Neural progenitor cell (in vitro differentiated cells): ENCODE measurements at places on chromosomes 4 and X.

DNA sequence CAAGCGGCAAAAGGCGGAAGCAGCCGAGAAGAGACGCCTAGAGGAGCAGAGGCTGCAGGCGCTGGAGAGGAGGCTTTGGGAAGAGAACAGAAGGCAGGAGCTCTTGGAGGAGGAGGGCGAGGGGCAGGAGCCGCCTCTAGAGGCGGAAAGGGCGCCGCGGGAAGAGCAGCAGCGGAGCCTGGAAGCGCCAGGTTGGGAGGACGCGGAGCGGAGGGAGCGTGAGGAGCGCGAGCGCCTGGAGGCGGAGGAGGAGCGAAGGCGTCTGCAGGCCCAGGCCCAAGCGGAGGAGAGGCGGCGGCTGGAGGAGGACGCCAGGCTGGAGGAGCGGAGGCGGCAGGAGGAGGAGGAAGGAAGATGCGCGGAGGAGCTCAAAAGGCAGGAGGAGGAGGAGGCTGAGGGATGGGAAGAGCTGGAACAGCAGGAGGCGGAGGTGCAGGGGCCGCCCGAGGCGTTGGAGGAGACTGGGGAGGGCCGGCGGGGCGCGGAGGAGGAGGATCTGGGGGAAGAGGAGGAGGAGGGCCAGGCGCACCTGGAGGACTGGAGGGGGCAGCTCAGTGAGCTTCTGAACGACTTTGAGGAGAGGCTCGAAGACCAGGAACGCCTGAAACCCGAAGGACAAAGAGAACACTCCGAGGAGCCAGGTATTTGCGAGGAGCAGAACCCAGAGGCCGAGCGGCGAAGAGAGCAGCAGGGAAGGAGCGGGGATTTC lies 72.9 kb downstream of the AASDH start:
- no peak overlapping the region for H3K27ac ChIP-seq
- no peak overlapping the region for H3K4me3 ChIP-seq
- no peaks in the 10 kb centered on the region for H3K27me3 ChIP-seq
- H3K36me3 ChIP-seq: no peaks in the 10 kb centered on the region
- no peak for DNase-seq

DNA sequence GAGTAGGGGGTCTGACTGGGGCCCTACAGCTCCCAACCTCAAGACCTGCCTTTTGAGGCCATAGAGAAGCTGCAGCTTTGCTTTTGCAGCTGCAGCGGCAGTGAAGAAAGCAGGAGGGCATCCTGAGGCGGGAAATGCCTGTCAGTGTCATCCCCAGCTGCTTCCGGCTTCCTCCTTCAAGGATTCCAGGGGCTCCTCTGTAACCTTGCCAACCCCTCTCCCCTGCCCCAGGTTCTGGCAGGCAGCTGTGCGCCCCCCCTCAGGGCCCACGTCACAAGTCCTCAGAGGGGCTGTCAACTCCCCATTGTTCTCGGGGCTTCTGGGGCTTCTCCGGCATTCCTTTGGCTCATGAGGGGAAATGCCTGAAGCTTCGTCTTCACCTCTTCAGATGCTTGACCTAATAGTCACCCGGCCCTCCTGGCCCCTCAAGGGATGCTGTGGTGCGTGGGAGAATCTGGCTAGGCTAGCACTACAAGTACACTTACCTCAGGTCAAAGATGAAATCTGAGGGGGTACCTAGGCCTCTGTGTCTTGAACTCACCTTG lies 31.9 kb downstream of the APLN start:
- no peaks in the 10 kb centered on the region for H3K36me3 ChIP-seq
- H3K4me3 ChIP-seq: no peak overlapping the region
- no peak overlapping the region for H3K27ac ChIP-seq

DNA sequence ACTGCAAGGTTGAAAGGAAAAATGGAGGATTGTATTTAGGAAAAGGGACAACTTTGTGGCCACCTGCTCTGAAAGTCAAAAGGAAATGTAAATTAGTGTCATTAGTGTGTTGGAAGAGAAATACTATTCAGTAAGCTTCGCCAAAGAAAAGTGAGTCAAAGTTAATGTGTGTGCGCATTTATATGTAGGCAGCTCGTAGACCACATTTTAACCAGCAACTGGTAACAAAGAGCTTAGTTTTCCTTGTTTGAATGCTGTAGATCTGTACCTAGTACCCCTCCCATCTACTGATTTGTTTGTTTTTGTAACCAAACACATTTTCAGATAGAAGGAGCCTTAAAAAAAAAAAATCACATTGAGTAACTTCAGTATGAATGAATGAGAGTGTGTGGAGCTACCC lies 69.3 kb downstream of the GPAT3 start:
- no peaks in the 10 kb centered on the region for H3K4me1 ChIP-seq
- no peaks in the 10 kb centered on the region for H3K27me3 ChIP-seq
- H3K4me3 ChIP-seq: no peak overlapping the region
- no peak overlapping the region for H3K27ac ChIP-seq
- no peak for DNase-seq

- no peak for DNase-seq
- no peaks in the 10 kb centered on the region for H3K36me3 ChIP-seq
- H3K27ac ChIP-seq: no peak overlapping the region
- no peak overlapping the region for H3K4me3 ChIP-seq
Observed at GRCh38 chr4:15894921-15895916, 43.3 kb downstream of the FGFBP1 start.

GRCh38 chr4:173752610-173753230 lies 222.7 kb upstream of the HAND2 start:
- no peak overlapping the region for H3K4me3 ChIP-seq
- no peaks in the 10 kb centered on the region for H3K4me1 ChIP-seq
- H3K27me3 ChIP-seq: no peaks in the 10 kb centered on the region
- no peak overlapping the region for H3K27ac ChIP-seq
- peak; percentile 73 for DNase-seq

DNA sequence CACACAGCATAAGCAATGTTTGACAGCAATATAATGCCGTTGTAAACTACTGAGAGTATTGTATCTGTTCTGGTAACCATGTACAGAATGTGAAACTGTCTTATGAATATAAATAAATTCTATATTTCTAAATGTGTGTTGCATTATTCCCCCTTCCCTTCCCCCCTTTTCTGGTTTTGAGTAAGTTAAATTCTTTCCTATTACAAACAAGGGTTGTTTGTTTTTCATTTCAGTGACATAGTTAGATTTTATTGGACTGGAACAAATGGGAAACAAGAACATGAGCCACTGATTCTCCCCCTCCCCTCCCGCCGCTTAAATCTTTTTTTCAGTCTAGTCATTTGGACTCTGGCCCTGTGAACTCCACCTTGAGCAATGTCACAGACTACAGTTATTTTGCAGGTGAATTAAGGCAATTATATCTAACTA lies 69.8 kb downstream of the GPAT3 start:
- H3K27me3 ChIP-seq: no peaks in the 10 kb centered on the region
- no peak overlapping the region for H3K4me3 ChIP-seq
- no peak for DNase-seq
- H3K27ac ChIP-seq: no peak overlapping the region
- H3K36me3 ChIP-seq: no peaks in the 10 kb centered on the region

GRCh38 chr4:34043131-34043530 lies 2201.2 kb downstream of the ARAP2 start:
- no peak overlapping the region for H3K4me3 ChIP-seq
- H3K4me1 ChIP-seq: no peaks in the 10 kb centered on the region
- no peaks in the 10 kb centered on the region for H3K36me3 ChIP-seq
- no peaks in the 10 kb centered on the region for H3K27me3 ChIP-seq
- no peak overlapping the region for H3K27ac ChIP-seq

DNA sequence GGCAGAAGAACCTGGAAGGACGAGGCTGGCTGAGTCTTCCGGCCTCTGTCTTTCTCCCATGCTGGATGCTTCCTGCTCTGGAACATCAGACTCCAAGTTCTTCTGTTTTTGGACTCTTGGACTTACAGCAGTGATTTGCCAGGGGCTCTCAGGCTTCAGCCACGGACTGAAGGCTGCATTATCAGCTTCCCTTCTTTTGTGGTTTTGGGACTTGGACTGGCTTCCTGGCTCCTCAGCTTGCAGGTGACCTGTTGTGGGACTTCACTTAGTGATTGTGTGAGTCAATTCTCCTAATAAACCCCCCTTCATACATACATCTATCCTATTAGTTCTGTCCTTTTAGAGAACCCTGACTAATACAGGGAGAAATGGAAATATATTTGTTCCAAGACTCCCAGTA lies 265.8 kb downstream of the PCDH18 start:
- H3K27ac ChIP-seq: no peak overlapping the region
- DNase-seq: no peak
- H3K27me3 ChIP-seq: no peaks in the 10 kb centered on the region

GRCh38 chr4:83780053-83780733 lies 244.3 kb downstream of the GPAT3 start:
- no peak for DNase-seq
- H3K4me3 ChIP-seq: no peak overlapping the region
- H3K36me3 ChIP-seq: no peaks in the 10 kb centered on the region
- H3K27me3 ChIP-seq: no peaks in the 10 kb centered on the region

DNA sequence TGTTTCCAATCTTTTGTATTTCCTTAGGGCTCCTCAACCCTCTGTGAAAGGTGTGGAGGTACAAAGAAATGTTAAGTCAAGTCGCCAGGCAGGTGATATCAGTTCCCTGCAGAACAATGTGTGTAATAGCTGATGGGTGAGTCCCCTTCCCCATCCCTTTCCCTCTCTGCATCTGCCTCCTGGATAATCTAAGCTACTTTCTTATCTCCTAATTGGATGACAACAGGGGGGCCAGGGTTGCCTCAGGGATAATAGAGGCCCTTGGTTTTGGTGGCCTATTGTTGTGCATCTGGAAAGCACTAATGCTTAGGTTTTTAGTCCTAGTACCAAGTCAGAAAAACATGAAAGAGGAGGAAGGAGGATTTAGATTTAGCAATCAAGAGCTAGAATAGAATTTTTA lies 29.1 kb downstream of the MAGED1 start:
- no peaks in the 10 kb centered on the region for H3K4me1 ChIP-seq
- no peak overlapping the region for H3K4me3 ChIP-seq
- H3K27me3 ChIP-seq: no peaks in the 10 kb centered on the region
- peak; percentile 74 for DNase-seq

- no peak for DNase-seq
- no peak overlapping the region for H3K27ac ChIP-seq
- H3K4me3 ChIP-seq: no peak overlapping the region
Observed at GRCh38 chr4:148315049-148315448, 127.2 kb downstream of the NR3C2 start.

- no peak overlapping the region for H3K27ac ChIP-seq
- H3K4me3 ChIP-seq: no peak overlapping the region
- no peaks in the 10 kb centered on the region for H3K27me3 ChIP-seq
- H3K36me3 ChIP-seq: no peaks in the 10 kb centered on the region
Observed at GRCh38 chr4:68079928-68080327, 49.7 kb downstream of the TMPRSS11F start.

GRCh38 chr4:117783716-117784115 lies 250.6 kb upstream of the NDST3 start:
- H3K4me3 ChIP-seq: no peak overlapping the region
- no peak for DNase-seq
- H3K27me3 ChIP-seq: no peaks in the 10 kb centered on the region
- no peak overlapping the region for H3K27ac ChIP-seq

DNA sequence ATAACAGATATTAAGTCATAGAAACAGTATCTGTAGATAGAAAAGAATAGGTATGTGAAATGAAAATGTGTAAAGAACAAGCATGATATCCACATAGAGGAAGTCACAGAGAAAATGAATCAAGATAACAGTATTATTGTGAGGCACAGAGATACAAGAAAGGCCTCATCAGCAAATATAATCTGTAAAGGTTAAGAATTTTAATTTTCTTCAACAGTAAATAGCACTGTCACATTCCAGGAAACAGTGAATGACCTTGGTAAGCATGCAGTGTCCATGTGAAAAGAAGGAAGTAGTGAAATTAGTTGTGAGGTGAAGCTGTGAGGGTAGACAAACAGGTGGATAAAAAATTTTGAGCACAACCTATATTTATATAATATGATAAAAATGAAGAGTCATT lies 39.5 kb upstream of the NDST4 start:
- no peaks in the 10 kb centered on the region for H3K36me3 ChIP-seq
- H3K27ac ChIP-seq: no peak overlapping the region
- no peaks in the 10 kb centered on the region for H3K27me3 ChIP-seq
- no peaks in the 10 kb centered on the region for H3K4me1 ChIP-seq
- DNase-seq: no peak

- H3K27me3 ChIP-seq: no peaks in the 10 kb centered on the region
- no peak overlapping the region for H3K4me3 ChIP-seq
- no peak for DNase-seq
- H3K27ac ChIP-seq: no peak overlapping the region
Observed at GRCh38 chr4:7279902-7280301, 87.6 kb downstream of the SORCS2 start.

DNA sequence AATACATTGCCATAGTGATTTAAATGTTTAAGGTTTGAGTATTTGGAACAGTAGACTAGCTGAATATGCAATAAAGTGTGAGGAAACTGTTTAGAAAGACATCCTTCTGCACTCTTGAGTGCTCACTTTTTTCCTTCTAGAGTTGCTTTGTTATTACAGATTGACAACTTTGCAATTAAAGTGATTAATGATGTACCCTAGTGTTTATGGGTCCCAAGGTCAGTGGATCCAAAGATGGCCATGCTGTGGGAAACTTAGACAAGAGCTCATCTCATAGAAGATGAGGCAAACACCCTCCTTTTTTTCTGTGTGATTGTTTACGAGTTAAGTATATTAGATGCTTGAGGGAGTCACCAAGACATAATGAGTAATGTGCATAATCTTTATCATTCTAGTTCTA lies 118.8 kb downstream of the PDLIM5 start:
- H3K36me3 ChIP-seq: no peaks in the 10 kb centered on the region
- H3K27ac ChIP-seq: peak overlapping the region; percentile 14
- H3K27me3 ChIP-seq: no peaks in the 10 kb centered on the region
- H3K4me1 ChIP-seq: peaks cover 24% of the 10 kb centered on the region
- peak; percentile 46 for DNase-seq
- no peak overlapping the region for H3K4me3 ChIP-seq

- H3K27ac ChIP-seq: no peak overlapping the region
- H3K27me3 ChIP-seq: no peaks in the 10 kb centered on the region
- DNase-seq: no peak
- H3K4me3 ChIP-seq: no peak overlapping the region
- H3K4me1 ChIP-seq: peaks cover 24% of the 10 kb centered on the region
Observed at GRCh38 chr4:81685104-81685503, 213.4 kb upstream of the RASGEF1B start.

- H3K4me3 ChIP-seq: no peak overlapping the region
- H3K27me3 ChIP-seq: no peaks in the 10 kb centered on the region
- no peak overlapping the region for H3K27ac ChIP-seq
- H3K36me3 ChIP-seq: no peaks in the 10 kb centered on the region
- no peak for DNase-seq
Observed at GRCh38 chr4:114383067-114383466, 215.5 kb upstream of the UGT8 start.

- no peak overlapping the region for H3K27ac ChIP-seq
- H3K4me3 ChIP-seq: no peak overlapping the region
- no peak for DNase-seq
Observed at GRCh38 chr4:182175788-182176519, 67.2 kb upstream of the TENM3 start.

GRCh38 chr4:142347241-142347640 lies 498.9 kb downstream of the INPP4B start:
- DNase-seq: no peak
- H3K36me3 ChIP-seq: no peaks in the 10 kb centered on the region
- H3K4me3 ChIP-seq: no peak overlapping the region
- no peaks in the 10 kb centered on the region for H3K27me3 ChIP-seq
